ENCODE measurements at places on chromosomes 4 and X.

GRCh38 chrX:100435726-100436125, 25.7 kb upstream of the PCDH19 start:
- DNase-seq = no peak

DNA sequence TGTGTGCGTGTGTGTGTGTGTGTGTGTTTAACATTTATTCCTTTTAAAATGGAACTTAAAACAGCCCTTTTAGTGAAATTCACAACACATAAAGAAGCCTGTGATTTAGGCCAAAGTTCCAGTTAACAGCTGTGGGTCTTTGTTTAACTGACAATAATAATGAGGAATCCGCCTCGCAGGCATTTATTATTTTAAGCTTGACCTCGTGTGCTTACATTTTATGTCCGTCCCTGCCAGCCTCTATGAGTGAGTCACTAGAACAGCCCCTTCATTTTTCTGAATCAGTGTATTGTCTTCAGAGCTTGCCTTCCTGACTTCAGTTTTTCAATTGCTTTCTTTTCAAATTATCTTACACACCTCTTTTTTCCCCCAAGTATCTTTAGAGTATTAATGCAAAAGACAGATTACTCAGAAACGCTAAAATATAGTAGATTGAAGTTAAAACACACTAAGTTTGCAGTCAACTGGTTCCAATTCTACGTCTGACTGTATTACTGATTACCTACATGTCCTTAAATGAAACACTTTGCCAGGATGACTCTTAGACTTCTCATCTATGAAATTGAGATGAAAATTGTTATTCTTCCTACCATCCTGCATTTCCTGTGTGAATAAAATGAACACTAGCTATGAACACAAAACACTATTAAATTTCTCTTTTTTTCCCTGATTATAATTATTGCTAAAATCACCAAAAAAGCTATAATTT, 319.6 kb upstream of the HS3ST1 start:
- no peak for DNase-seq

DNA sequence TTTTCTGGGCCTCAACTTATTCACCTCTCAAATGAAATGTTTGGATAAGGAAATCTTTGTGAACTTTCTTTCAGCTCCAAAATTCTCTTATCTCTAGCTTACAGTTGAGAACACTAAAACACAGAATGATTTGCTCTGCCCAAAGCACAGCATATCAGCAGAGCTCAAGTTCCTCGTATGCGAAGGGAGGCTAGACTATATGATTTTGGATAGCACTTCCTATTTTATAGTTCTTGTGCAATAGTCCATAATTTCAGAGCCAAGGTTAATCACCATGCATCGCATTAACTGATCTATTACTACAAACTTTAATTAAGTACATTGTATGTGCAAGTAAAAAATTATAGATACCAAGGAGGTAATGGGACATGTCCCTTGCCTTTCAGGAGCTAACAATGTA, 27.0 kb upstream of the KLHL13 start:
- DNase-seq = no peak

GRCh38 chr4:7063362-7063761, 4.5 kb downstream of the GRPEL1 start:
- DNase-seq = no peak

- DNase-seq = no peak
These were observed 144.5 kb downstream of the APBB2 start for GRCh38 chr4:41069838-41070237.

DNA sequence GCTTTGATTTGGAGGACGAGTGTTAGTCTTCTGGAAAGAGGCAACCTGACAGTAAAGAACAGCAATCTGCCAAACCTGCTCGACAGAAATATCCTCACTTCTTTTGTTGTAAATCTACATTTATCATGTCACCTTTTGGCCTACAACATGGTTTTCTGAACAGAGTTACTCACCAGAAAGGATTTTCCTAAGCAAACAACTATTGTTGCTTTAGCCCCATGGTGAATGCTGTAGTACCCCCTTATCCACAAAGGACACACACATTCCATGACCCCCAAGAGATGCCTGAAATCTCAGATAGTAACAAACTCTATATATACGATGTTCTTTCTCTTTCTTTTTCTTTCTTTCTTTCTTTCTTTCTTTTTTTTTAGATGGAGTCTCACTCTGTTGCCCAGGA, 42.7 kb downstream of the TMEM150C start:
- DNase-seq = no peak

DNA sequence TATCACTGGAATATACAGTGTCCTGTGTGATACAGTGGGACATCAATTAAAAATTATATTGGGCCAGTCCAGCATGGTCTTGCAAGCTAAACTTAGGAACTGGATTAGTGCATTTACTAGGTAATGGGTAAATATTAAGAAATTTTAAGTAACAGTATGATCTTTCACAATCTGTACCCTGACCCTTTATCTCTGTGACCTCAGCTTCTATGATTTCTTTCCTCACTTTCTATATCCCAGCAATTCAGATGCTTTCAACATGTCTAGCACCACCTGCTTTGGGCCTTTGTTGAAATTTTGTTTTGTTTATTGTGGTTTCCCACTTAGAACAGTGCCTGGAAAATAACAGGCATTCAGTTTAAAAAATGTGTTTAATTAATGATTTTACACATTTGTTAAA, 2295.4 kb downstream of the ARAP2 start:
- DNase-seq = no peak

- DNase-seq = no peak
These were observed 37.2 kb downstream of the PCDH7 start for GRCh38 chr4:30757357-30757756.

DNA sequence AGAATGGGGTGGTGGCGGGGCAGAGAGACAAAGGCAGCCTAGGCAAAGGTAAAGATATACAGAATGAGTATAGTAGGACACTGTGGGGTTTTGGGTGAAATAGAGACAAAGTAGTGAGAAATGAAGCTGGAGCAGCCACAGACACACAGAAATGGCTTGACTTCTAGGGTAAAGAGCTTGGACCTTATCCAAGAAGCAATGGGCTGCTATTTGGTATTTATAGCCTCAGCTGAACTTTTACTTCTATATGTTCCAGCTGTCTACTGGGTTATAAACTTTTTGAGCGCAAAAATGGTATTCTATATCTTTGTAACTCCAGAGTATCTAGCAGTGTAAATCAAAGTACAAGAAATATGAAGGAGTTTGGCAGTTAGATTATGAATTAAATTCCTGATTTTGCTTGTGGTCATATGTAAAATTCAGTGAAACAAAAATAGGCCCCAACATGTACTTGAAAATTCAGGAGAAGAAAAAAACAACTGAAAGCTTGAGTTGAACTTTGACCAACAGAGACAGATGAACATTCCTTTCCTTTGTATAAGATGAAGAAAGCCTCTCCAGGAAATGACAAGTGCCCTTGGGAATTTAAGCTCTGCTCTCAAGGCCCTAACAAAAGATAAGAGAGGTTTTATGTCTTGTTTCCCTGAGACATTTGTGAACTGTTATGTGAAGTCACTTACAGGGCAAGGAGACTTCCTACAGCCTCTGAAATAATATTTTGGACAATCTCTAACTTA, 354.1 kb downstream of the CHIC1 start:
- DNase-seq = no peak

DNA sequence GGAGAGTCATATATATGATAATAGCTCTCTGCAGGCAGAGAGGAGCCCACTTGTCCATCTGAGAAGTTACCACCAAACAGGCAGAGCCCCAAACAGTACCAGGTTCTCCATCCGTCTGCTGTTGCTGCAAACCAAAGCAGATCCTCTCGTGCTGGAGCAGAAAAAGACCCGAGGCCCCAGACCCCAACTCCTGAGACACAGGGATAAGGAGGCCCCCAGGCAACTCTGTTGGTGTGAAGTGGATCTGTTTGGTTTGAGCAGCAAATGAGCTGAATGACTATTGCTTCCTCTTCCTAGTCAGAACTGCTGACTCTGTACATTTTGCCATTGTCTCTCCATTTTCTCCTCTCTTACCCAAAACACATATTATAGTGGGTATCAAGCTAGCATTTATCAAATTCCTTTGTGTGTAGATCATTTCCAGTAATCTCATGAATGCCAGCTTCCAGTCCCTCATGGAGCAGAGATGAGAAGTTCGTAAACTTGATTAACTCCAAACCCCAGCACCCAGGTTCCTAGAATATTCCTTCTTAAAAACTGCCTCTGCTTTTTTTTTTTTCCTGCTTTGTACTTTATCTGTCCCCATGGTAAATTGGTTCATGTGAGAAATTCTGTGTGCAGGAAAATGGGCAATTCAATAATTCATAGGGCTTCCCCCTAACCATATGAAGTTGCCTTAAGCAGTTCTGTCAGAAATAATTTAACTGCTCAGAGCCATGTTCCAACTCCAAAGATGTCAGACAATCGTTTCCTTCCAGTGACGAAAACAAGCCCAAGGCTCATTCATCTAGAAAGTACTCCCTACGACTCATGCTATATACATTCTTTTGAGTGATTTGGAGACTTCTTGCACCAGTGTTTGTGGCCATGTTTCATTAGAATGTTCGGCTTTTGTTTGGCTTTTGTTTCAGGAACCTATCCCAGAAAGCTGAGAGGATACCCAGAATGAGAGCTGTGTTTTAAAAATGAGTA, 98.6 kb upstream of the ATXN3L start:
- no peak for DNase-seq

DNA sequence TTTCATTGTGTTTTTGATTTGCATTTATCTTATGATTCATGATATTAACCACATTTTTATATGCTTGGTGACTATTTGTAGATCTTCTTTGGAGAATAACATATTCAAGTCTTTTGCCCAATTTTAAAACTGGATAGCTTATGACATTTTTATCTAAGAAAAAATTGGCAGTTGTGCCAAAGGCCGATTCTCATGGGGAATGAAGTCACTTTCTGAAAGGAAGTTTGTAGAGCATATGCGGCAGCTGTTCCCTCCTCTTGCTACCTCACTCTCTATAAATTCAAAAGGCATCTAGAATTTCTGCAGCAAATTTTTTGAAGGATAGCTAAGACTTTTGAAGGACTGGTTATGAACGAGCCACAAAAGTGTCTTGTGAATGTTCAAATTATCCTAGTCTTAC, 2353.5 kb downstream of the ARAP2 start:
- DNase-seq = no peak

DNA sequence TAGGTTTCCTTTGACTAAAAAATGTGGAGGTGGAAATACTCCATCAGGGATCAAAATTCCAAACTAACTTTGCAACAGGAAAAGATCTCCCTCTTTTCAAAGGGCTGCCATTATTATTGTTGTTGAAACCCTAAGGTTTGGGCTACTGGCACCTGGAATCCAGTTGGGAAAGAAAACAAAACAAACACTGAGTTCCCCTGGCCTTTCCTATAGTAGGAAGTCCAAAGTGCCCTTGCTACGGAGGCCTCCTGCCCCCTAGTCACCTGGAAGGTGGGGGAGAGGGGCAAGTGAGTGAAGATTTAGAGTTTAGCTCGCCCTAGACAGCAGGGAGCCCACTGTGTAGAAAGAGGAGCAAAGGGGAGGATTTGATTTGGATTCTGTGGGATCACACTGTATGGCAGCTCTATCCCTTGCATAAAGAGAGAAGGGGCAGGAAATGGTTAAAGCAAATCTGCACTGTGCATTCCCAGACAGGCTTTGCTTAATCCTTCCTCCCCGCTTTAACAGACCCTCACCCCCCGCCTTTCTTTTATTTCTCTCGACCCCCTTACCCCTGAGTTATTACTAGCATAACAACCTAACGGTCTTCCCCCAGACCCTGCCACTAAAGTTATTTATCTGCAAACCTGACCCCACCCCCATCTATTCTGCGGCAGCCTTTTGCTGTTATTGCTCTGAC, 627 bp upstream of the FAT4 start:
- DNase-seq = no peak

DNA sequence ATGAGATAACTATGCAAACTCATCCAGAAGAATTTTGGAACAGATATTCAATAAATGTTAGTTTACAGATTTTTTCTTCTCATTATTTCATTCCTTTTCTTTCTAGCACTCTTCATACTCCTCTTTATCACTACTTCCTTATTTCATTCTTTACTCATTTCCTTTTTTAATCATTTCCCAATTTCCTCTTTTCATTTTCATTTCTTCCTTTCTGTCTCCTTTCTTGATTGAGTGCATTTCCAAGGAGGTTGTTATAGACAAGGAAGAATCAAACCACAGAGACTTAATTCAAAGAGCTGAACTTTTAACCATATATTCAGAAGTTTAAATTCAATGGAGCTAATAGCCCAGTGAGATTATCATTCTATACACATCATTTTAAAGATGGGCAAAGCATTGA, 600.7 kb downstream of the ARAP2 start:
- DNase-seq = no peak

DNA sequence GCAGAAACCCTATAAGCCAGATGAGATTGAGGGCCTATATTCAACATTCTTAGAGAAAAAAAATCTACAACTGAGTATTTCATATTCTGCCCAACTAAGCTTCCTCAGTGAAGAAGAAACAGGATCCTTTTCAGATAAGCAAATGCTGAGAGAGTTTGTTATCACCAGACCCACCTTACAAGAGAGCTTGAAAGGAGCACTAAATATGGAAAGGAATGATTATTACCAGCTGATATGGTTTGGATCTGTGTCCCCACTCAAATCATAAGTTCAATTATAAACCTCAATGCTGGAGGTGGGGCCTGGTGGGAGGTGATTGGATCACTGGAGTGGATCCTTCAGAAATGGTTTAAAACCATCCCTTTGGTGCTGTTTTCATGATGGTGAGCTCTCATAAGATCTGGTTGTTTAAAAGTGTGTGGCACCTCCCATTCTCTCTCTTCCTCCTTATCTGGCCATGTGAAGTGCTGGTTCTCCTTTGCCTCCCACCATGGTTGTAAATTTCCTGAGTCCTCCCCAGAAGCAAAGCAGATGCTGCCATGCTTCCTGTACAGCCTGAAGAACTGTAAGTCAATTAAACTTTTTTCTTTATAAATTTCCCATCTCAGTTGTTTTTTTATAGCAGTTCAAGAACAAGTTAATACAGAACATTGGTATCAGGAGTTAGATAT, 144.2 kb downstream of the MSN start:
- DNase-seq = no peak

GRCh38 chr4:5098176-5098575, 46.9 kb downstream of the STK32B start:
- no peak for DNase-seq

DNA sequence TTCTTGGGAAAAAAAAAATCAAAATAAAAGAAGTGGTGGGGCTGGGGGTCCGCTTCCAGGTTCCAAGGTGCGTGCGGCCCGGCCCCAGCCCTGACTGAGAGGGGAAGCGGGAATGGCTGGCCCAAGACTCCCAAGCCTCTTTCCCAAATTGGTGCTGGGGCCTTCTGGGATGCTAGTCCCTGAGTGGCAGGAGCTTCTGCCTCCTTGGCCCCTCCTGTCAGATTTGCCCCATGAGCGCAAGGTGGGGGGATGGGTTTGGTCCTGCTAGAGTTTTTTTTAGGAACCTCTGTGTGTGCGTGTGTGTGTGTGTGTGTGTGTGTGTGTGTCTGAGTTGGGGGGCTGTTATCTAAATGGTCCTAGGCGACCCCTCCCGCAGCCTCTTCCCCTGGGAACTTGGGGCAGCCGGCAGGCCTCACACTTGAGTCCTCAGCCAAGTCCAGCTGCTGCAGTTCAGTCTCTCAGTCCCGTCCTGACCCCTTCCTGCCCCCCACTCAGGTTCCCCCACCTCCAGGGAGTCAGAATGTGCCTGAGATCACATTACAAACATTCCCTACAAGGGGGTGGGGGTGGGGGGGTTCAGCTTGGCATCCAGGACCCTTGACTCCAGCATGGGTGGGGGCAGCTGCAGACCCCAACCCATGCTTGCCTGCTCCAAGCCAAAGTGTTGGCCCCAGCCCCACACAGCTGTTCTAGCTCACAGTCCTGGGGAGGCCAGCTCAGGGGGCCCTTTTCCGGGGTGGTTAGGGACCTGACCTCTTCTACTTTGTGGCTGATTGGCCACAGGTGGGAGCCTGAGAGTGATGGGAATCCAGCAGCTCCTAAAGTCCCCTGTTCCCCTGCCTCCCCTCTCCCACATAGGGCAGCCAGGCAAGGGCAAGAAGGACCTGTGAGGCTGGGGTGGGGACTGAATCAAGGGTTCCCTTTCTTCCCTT, 4.0 kb downstream of the EFNB1 start:
- no peak for DNase-seq
